Uterus (tissue), 4 donors: ENCODE measurements at places on chromosomes 6 and 20.

GRCh38 chr6:153944201-153944600 is 94.8 kb upstream of the OPRM1 start:
- no peak for DNase-seq

- DNase-seq = no peak
These were observed 194.4 kb downstream of the TMEM200A start for GRCh38 chr6:130560231-130560630.

DNA sequence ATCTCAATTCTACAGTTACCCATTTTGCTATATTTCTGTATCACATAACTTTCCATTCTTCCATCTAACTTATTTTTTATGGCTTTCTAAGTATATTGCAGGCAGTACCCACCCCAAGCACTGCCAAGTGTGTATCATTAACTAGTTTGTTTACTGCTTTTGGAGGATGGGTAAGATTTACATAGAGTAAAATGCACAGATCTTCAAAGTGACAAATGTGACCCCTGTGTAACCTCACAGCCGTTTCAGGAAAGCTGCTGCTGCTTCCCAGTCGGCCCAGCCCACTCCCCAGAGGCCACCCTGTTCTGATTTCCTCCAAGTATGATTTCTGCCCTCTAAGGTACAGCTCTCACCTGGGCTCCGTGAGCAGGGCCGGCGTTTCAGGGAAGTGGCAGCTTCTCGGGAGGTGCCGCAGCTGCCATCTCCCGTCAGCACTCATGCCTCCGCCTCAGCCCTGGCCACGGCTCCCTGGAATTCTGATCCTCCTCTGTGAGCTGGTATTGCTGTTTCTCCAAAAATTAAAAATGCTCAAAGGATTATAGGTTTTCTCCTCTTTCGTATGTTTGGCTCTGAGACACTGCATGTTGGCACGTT is 15.0 kb upstream of the MAP1LC3A start:
- no peak for DNase-seq

- peak; percentile 18 for DNase-seq
These were observed 21.7 kb upstream of the TBC1D20 start for GRCh38 chr20:483815-484644.

- no peak for DNase-seq
These were observed 628.2 kb downstream of the CDH26 start for GRCh38 chr20:60586269-60587050.

GRCh38 chr6:27775796-27776184 is 136.4 kb downstream of the OR2B2 start:
- DNase-seq = no peak

DNA sequence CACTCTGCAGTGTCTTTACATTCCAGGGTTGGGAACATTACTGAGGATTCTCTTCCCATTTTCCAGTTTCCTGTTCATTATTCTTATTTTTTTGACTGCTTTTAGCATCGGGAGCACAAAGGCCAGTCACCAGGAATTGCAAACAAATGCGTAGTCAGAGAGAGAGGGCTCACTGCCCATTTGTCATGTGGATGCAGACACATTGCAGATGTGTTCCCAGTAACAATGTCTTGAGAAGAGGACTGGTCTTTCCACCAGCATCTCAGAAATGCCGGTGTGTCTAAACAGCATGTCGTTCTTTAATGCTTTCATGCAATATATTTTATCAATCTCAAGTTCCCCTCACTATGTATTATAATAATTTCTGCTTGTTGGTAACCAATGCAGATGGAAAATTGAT is 952 bp upstream of the TAAR6 start:
- no peak for DNase-seq

DNA sequence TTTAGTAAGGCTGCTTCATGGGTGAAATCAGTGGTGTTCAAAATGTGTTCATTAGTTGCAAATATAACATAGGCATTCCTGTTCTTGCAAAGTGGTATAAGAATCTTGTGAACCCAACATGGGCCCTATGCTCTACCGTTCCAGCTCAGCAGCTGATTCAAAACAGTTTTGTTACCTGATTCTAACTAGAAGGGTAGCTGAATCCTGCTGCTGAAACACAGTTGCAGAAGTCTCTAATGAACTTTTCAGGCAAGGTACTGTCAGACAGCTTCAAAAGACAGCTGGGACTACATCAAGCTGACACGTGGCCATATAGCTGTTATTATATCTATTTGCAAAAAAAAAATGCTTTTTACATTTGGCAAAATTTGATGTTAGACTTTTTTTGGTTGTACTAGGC is 22.7 kb downstream of the THEMIS start:
- no peak for DNase-seq

- no peak for DNase-seq
These were observed 575 bp upstream of the MICAL1 start for GRCh38 chr6:109456111-109456583.

DNA sequence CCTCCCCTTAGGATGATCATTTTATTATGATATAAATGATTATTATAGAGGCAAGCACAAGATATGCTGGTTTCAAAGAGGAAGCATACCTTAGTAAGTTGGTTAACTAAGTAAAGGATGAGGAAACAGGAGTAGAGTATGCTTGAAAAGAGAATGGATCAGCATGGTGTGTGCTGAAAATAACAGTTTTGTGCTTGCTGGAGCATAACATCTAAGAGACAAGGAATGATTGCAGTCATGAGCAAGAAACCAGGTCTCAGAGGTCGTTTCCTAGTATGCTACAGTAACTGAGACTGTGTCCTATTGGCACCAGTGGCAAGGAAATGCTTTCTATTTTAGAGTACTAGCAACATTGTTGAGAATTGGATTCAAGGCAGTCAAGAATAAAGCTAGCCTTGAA is 34.1 kb downstream of the CDC40 start:
- no peak for DNase-seq

- no peak for DNase-seq
These were observed 793 bp upstream of the FAM50B start for GRCh38 chr6:3848380-3848779.

GRCh38 chr20:44187054-44187771 is at the start of gene JPH2:
Gene JPH2, minus strand, starts transcription at chr20:44187188. Its CDS starts 483 bp downstream, at chr20:44186705.
- peak; percentile 79 for DNase-seq

- DNase-seq = peak; percentile 78
These were observed 1.9 kb downstream of the RNF217 start for GRCh38 chr6:124963831-124964763.

DNA sequence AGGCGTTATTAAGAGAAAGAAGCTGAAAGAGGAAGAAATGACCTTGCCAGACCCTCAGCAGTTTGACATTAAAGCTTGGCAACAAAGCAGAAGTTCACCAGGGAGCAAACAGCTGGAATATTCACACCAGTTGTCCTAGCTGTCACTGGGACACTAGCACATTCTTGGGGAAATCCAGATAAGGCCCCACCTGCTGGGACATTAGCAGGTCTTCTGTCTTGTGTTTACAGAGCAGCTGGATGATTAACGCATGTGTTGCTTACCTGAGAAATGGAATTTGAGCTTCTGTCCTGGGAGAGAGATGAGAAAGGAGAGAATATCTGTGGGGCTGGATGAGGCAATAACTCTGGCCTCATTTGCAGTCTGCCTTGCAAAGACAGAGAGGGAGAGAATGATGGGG is 137.6 kb upstream of the RIN2 start:
- DNase-seq = no peak

DNA sequence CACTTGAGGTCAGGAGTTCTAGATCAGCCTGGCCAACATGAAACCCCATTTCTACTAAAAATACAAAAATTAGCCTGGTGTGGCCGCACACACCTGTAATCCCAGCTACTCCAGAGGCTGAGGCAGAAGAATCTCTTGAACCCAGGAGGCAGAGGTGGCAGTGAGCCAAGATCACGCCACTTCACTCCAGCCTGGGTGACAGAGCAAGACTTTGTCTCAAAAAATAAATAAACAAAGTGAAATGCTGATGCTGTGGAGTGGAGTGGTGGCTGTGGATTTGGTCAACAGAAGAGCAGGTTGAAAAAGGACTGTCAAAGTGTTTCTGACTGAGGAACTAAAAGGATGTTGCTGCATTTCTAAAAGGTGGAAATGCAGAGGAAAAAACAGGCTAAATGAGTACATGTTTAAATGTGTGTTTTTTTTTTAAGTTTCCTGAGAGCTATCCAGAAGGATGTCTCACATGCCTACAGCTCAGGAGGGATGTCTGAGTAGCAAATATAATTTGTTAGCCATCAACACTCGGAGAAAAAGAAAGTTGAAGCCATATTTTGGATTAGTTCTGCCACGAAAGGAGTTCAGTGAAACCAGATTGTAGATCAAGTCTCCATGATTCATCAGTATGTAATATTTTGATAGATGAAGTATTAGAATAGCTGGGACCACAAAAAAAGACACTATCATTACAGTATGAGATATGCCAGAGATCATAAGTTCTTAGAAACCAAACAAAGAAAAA is 621.1 kb upstream of the ADGRB3 start:
- DNase-seq = no peak

GRCh38 chr6:47709160-47709559 is 10.8 kb downstream of the ADGRF4 start:
- no peak for DNase-seq

DNA sequence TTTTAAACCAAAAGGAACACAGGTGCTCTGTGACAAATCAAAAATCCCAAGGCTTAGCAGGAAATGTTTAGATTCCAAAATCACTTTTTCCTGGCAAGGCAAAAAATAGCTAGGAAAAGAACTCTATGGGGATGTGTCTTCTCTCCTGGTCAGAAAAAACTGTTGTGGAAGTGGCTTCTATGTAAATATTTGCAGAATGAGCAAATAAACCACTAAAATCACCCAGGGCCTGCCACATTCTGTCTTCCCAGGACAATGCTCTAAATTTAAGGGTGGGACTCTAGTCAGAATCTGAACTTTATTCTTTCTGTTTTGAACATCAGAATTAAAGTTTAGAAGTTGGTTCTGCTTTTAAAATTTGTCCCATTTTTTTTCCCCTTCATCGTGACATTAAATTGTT is 29.3 kb downstream of the GCM1 start:
- no peak for DNase-seq
